ENCODE measurements at places on chromosomes 6 and 20.
A peak's percentile ranks its signal among the peaks of the same experiment; 100 is the strongest.

DNA sequence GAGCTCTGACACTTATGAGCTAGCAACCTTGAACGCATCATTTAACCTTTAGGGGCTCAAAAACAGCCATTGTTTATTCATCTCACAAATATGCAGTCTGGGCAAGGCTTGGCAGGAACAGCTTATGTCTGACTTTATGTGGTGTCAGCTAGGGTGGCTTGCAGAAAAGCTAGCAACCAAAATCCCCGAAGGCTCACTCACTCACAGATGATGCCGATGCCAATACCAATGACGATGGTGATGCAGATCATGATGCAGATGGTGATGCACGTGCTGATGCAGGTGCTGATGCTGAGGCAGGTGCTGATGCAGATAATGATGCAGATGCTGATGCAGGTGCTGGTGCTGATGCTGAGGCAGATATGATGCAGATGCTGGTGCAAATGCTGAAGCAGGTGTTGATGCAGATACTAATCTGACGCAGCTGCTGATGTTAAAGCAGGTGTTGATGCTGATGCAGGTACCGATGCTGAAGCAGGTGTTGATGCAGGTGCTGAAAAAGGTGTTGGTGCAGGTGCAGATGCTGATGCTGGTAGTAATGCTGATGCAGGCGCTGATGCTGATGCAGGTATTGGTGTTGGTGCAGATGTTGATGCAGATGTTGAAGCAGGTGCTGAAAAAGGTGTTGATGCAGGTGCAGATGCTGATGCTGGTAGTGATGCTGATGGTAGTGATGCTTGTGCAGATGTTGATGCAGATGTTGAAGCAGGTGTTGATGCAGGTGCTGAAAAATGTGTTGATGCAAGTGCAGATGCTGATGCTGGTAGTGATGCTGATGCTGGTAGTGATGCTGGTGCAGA lies 195.6 kb downstream of the NFATC2 start:
- peak; percentile 76 for DNase-seq

GRCh38 chr6:52995913-52996645 lies 995 bp upstream of the GSTA4 start:
- DNase-seq = peak; percentile 86

DNA sequence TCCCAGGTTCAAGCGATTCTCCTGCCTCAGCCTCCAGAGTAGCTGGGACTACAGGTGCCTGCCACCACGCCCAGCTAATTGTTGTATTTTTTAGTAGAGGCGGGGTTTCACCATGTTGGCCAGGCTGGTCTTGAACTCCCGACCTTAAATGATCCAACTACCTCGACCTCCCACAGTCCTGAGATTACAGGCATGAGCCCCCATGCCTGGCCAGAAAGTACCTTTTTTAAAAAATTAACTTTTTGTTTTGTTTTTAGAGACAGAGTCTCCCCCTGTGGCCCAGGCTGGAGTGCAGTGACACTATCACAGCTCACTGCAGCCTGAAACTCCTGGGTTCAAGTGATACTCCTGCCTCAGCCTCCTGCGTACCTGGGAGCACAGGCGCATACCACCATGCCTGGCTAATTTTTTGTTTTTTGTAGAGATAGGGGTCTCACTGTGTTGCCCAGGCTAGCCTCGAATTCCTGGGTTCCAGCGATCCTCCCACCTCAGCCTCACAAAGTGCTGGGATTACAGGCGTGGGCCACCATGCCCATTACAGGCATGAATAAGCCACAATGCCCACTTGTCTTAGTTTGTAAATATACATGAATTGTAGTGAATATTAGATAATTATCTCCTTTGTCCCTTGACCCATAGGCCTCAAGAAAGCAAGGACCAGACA lies 17.4 kb upstream of the EEF1A1 start:
- DNase-seq = no peak

DNA sequence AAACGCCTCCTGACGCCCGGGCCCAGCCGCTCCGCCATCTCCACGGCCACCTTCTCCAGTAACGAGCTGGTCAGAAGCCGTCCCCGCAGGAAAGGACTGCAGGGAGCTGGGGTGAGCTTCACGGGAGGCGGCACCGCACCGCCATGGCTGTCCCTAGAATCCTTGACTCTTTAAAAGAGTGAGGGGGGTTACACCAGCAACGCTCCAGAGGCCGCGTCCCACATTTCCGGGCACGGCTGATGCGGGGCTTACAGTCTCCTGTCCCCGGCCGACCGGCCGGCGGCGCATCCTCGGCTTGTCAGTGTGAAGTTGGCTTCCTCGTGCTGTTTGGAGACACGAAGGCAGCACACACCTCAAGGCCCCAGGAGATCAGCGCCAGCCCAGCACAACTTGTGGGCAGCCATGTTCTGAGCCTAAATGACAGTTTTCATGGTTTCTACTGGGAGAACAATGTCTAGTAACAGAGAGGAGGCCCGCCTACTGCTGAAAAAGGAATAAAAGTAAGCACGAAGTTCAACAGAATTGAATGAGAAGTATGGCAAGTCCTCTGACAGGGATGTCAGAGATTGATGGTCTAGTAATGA lies 30.4 kb downstream of the SLC2A4RG start:
- no peak for DNase-seq

- no peak for DNase-seq
Measured at GRCh38 chr6:125951323-125951722, 5.2 kb upstream of the HINT3 start.

GRCh38 chr6:14743474-14744211 lies 502.2 kb upstream of the JARID2 start:
- DNase-seq = peak; percentile 93

DNA sequence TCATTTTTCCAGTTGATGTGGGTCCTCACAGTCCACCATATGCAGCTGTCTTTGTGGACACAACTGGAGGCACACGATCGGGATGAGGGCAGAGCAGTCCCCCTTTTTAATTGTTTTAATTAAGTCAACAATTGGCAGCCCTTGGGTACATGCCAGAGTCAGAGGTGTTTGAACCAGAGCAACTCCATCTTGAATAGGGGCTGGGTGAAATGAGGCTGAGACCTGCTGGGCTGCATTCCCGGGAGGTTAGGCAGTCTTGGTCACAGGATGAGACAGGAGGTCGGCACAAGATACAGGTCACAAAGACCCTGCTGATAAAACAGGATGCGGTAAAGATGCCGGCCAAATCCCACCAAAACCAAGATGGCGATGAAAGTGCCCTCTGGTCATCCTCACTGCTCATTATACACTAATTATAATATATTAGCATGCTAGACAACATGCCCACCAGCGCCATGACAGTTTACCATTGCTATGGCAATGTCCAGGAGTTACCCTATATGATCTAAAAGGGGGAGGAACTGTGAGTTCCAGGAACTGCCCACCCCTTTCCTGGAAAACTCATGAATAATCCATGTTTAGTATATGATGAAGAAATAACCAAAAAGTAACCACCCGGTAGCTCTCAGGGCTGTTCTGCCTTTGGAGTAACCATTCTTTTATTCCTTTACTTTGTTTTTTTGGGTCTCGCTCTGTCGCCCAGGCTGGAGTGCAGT lies 31.8 kb upstream of the BLCAP start:
- DNase-seq = no peak

DNA sequence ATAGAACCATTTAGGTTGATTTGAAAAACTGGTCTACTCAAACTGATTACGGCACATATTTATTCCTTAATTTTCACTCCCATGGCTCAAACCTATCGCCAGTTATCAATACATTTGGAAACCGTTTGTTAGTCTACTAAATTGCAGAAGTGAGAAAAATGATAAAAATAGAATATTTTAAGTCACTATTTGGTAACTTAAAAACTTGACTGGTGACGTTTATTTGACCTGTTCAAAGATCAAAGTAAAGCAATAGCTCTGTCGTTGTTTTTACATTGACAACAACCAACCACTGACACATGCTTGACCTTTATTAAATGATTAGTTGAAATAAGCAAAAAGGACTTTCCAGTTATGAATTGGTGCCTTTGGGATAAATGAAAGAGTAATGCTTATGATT lies 402.9 kb upstream of the MAP3K7 start:
- DNase-seq = no peak

- no peak for DNase-seq
Measured at GRCh38 chr6:140572867-140573266, 1198.4 kb upstream of the CITED2 start.

DNA sequence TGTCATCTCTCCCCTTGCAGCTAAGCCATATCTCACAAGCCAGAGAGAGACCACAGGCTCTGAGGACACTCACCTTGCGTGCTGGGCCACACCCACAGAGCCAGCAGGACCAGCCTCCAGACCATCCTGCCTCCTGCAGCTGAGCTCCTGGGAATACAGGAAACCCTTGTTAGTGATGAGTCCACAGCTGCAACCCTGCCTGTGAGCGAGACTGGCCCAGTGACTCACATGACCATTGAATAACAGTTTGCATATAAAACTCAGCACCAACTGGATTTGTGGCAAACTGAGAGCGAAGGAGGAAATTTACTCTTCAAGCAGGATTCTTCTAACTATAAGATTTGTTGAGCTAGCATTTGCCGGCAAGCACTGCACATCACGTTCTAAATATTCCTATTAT lies 3.0 kb downstream of the THBS2 start:
- DNase-seq = peak; percentile 77

DNA sequence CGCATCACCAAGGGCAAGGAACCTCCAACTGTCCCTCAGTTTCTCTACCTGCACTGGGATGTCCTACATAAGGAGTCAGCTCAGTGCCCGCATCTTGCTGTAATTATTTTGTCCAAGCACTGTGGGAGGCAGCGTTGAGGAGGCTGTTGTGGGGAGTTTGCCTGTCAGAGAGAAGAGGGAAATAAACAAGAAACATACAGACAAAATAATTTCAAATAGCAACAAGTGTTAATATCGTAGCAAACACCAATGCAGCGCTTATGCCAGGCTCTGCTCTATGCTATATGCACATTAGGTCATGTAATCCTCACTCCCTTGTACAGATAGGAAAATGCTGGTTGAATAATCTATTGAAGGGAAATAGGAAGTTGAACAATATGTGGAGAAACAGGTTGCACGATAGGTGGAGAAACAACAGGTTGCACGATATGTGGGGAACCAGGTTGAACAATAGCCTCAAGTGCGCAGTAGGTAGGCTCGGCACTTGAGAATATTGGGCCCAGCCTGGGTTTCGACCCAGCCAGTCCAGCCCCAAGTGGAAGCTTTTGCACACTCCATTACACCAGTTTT lies 91.2 kb upstream of the SIRPA start:
- DNase-seq = no peak

DNA sequence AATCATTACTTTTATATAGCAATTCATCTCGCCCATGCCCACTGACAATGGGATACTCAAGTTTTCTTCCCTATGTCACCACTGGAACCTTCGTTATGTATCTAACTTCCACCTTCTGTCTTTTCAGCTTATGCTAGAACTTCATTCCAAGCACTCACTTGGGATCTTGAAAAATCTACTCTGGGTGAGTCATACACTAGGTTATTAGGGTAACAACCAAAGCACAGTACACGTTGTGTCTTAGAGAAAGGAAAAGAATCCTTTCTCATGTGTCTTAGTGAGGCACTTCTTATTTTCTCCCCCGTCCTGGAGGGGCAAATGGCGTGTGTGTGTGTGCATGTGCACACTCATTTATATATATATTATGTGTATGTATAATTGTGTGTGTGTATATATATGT lies 18.3 kb upstream of the FAM162B start:
- no peak for DNase-seq

- no peak for DNase-seq
Measured at GRCh38 chr6:45691426-45691825, 313.7 kb upstream of the SUPT3H start.

- DNase-seq = no peak
Measured at GRCh38 chr6:33040157-33040556, 30.8 kb upstream of the HLA-DOA start.

- peak; percentile 7 for DNase-seq
Measured at GRCh38 chr20:36887752-36888090, 11.8 kb downstream of the TLDC2 start.

GRCh38 chr20:55937283-55937682 lies 68.0 kb downstream of the CBLN4 start:
- no peak for DNase-seq

DNA sequence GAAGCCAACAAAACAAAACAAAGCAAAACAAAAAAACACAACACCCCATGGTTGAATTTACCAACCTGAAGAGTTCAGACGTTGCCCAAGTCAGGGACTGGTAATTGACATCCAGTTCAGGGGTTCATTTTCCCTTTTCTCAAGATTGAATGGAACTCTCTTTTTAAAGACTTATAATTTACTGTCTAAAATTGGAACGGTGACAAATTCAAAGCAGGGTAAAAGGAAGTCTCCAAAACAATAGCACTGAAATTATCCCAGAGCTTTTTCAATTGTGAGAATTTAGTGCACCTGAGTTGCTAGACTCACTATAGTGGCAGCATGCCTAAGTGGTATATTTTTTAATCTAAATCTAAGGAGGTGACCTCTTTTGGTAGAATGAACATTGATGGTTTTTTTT lies 90.9 kb upstream of the PREP start:
- DNase-seq = no peak

- no peak for DNase-seq
Measured at GRCh38 chr20:20213526-20214121, 154.3 kb upstream of the INSM1 start.

GRCh38 chr20:24820345-24820744 lies 128.7 kb upstream of the CST7 start:
- no peak for DNase-seq

DNA sequence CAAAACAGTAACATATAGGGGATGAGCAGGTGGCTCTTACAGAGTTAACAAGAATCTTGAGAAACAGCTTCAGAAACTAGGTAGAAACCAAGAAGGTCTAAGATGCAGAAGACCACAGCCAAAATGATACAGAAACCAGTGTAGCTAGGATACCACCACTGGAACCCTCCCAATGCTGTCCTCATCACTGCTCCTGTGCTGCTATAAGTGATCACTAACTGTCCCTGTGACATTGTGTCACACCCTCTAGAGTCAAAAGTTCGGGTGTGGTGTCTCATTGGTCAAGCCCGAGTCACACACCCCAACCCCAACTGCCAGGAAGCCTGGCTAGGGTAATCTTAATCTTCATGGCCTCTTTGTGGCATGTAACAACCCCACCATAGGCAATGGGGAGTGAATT lies 153.1 kb downstream of the RCAN2 start:
- DNase-seq = no peak

DNA sequence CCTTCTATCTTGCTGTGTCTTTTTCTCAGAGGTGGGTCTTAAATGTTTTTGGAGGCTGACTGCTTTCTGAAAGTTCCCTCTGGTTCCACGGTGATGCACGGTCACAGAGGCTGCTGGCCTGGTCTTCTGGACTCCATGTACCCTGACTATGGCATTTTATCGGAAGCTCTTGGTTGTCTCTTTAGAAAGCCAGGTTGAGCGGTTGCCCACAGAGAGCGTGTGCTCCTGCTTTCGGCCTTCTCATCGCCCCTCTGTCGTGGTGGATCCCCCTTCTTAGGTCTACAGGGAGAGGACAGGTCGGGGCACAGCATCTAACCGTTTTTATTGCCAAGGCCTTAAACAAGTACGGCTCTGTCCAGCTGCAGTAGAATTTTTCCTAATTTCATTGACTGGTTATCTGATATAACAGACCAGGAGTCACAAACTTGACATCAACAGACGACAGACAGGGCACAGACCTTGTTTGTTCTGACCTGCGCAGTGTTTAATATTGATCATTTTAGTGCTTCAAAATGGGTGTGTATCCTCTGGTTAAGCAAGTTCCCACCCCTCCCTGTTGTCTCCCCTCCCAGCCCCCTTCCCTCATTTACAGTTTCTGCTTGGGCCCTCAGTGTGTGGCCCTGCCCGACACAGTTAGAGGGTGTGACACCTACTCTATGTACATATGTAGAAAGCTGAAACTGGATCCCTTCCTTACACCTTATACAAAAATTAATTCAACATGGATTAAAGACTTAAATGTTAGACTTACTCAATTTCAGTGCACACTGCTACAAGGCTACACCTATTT lies 24.7 kb downstream of the SYTL3 start:
- no peak for DNase-seq

Data from fibroblast of gingiva (primary cell).